ENCODE measurements at places on chromosomes 11 and 22.

- DNase-seq = no peak
Observed at GRCh38 chr11:109075976-109076375, 346.0 kb upstream of the C11orf87 start.

DNA sequence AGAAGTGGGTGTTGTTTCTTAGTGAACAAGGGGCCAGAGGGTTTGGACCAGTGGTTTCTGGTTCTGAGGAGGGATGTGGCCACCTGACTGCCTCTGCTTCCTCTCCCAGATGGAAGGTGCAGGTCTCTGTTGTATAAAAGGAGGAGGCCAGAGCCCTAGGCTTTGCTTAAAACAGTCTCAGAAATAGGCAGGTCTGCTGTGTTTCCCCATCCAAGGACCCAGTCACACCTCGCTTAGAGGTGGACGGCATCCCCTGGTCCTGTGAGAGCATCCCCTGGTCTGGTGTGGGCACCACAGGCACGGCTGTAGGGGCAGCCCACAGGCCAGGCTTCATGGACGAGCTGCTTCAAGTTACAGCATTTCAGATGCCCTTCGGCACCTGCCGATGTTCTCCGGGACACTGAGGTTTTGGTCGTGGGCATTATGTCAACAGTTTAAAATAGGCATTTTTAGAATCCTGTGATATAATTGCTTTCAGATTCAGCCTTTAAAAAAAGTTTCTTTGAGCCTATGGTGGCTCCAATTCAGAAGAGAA, 45.7 kb upstream of the SHANK2 start:
- no peak for DNase-seq

DNA sequence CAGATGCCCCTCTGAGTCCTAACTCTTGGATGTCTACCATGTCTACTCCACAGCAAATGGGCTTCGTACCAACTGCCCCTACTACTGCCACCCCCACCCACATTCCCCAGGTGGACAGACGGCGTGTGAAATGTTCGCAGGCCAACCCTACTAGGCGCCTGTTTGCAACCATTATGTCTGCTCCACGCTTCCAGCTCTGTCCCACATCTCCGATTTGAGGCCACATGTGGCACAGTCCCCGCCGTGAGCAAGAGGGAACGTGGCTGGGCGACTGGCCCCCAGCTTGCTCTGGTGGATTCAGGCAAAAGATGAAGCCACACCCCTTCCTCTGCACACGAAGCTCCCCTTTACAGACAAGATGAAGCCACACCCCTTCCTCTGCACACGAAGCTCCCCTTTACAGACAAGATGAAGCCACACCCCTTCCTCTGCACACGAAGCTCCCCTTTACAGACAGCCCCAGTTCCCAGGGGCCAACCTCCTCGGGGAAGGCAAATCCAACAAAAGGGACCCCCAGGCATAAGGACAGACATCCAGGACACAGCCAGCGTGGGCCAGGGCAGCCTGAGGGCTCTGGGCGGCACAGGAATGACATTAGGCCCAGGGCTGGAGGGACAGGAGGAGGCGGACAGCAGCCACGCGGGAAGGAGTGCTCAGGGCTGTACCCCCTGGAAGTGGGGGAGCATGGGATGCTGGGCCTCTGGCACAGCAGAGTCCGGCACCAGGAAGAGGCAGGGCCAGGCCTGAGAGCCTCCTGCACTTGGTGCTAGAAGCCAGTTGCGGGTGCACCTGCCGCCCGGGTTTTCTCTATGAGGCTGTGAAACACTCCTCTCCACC, 106.2 kb downstream of the SHANK2 start:
- DNase-seq = no peak

- DNase-seq = no peak
Observed at GRCh38 chr22:22879675-22880155, 7.9 kb upstream of the IGLL5 start.

DNA sequence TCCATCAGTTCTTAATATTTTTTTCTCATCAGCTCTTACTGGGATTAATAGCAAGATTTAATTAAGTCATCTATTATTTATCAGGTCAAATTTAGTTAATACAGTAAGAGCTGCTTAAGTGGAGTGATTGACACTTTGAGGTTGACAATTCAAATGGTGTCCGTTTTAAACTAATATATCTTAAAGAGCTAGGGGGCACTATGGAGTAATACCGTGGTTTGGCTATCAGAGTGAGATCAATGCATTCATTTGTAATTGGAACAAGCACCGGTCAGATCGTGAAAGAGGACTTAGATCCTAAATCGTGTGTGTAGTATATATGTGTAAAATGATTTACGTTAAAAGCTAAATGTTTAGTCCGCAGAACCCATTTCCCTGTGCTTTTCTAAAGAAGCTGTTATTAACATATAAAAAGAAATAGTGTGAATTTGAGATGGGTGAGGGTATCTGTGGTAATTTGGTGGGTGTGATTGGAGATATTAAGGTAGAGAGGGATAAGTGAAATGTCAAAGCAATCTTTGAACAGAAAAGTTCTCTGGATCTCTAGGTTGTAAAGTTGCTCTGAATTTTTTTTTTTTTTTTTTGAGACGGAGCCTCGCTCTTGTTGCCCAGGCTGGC, 2.3 kb downstream of the SIK2 start:
- peak; percentile 78 for DNase-seq

GRCh38 chr11:78065203-78065602, 1.5 kb downstream of the THRSP start:
- no peak for DNase-seq

DNA sequence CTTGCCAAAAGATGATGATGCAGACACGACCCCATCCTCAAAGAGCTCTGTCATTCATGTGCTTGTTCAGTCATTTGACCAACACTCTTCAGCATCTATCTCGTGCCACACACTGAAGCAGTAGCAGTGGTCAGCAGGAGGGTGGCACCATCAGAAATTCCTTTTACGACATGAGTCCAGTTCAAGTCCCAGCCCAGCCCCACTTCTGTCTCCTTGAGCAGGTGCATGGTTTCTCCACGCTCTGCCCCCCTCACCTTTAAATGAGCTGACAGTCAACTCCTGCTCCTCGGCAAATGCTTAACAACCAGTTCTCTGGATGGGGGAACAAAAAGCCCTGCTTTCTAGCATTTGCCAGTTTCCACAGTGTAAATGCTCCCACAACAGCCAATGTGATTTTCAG, 60.9 kb downstream of the SYN3 start:
- DNase-seq = no peak

DNA sequence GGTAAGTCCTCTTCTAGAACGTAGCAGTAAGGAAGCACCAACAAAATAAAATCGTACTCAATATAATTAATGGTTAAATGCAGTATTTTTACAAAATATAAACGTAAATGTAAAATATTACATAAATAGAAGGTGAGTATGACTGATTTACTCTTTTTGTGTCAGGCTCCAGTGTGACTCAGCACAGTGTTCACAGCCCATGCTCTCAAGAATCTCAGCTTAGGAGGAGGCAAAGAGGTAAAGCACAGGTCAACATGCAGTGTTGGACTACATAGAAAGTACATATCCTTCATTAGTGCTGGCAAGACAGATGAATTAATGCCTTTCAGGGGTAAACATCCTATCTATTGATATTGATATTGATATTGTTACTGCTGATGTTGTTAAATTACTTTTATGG, 2050.6 kb upstream of the RAG2 start:
- no peak for DNase-seq

DNA sequence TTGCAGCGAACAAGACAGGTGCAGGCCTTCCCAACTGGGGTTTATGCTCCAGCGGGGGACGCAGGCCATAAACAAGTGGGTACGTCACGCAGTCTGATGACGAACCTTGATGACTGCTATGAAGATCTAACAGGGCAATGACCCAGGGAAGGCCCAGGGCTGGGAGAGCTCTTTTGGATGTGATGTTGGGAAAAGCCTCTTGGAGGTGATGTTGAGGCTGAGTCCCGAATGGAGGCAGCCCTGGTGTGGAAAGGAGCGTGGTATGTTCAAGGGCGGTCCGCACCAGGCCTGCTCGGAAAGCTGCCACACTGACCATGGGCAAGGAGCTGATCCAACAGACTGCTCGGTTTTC, 5.8 kb downstream of the FADS2 start:
- DNase-seq = no peak

- DNase-seq = no peak
Observed at GRCh38 chr11:71212871-71213559, 39.4 kb downstream of the SHANK2 start.

GRCh38 chr22:29702931-29703501, 16.8 kb upstream of the CABP7 start:
- peak; percentile 94 for DNase-seq

DNA sequence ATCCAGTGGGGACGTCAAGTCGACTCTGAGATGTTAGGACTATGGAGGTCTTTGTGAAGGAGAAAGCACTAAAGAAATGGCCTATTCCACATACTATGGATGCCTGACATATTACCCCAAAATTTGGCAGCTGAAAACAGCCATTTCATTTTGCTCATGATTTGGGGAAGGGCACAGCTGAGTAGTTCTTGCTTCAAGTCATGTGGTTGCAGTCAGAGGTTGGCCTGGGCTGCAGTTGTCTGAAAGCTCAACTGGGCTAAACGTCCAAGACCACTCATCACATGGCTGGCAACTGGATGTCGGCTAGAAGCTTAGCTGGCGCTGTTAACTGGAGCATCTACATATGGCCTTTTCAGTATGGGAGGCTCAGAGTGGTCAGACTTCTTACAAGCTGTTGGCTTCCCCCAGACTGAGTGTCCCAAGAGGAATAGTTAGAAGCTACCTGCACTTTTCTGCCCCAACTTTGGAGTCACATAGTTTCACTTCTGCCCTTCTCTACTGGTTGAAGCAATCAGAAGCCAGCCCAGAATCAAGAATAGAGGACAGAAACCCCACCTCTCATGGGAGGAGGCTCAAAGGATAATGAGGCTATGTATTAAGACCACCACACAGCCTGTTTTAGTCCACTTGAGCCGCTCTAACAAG, 14.1 kb downstream of the SLC35C1 start:
- no peak for DNase-seq

GRCh38 chr11:37108436-37109285, 510.6 kb upstream of the RAG2 start:
- DNase-seq = no peak

GRCh38 chr11:2376751-2377451, at the start of gene CD81:
Gene CD81, plus strand, starts transcription at chr11:2377310. Its CDS starts 240 bp downstream, at chr11:2377550.
- DNase-seq = peak; percentile 66

DNA sequence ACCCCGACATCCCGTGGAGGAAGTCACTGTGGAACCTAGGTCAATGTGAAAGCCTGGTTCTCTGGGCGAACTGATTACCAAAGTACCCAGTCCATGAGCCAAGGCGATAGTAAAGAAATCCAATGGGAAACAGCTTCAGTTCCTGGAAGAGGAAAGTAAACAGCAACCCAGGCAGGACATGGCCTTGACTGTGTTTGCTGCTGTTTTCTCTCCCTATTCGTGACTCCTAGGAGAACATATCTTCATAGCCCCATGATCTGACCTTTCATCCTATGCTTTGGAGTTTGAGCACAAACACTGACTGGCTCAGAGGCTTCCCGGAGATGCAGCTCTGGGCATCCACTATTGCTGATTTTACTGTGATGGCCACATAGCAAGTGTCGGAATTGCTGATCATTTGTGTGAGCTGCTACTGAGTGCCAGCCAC, 45.1 kb downstream of the LRFN4 start:
- no peak for DNase-seq

DNA sequence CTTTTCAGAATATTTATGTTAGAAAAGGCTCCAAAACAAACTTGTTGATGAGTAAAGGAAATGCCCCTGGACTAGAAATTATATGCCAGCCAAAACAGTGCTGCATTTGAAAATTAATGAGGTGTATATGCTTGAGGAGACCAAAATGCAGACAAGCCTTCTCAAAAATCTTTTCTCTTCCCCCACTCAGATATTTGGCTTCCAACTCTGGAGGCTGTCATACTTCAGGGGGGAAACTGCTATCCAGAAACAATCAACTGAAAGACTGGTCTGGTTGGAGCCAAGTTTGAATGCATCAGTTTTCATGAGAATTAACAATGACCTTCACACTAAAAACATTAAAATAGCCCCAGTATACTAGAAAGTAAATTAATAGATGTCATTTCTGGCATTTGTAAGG, 98.2 kb downstream of the SGSM3 start:
- DNase-seq = no peak

DNA sequence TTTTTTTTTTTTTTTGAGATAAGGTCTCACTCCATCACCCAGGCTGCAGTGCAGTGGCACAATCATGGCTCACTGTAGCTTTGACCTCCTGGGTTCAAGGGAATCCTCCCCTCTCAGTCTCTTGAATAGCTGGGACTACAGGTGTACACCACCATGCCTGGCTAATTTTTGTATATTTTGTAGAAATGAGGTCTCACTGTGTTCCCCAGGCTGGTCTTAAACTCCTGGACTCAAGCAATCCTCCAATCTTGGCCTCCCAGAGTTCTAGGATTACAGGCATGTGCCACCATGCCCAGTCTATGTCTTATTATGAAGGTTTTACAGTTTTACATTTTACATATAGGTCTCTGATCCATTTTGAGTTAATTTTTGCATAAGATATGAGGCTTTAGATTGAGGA, 20.4 kb upstream of the MAPK1 start:
- DNase-seq = no peak

- no peak for DNase-seq
Observed at GRCh38 chr11:6110011-6110410, 2.5 kb downstream of the OR56B4 start.

DNA sequence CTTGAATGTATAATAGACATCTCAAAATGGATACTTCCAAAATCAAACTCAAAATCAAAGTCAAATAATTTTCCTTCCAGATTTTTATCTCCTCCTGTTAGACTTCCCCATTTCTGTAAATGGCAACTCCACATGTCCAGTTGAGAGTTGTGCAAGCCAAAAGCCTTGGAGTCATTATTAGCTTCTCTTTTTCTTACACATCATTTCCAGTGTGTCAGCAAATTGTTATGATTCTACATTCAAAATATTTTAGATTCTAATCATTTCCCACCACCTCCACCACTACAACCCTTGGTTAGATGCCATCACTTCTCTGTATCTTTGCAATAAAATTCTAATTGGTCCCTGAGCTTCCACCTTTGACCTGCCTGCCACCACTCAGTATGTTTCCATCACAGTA, 155.7 kb downstream of the CNTN5 start:
- DNase-seq = no peak

DNA sequence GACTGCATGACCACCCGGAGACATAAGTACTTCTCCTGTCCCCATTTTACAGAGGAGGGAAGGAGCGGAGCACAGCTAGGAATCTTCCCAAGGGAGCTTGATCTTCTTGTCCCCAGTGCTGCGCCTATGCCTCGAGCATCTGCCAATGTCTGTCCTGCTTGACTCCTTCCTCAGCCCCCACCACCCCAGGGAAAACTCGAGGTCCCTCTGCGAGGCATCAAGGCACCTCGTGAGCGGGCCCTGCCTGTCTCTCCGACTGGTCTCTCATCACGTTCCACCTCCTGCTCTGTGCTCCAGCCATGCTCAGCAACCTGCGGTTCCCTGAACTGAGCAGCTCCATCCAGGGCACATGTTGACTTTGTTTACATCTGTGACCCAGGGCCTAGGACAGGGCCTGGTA, 2.5 kb downstream of the NCF4 start:
- no peak for DNase-seq

GRCh38 chr11:108405706-108406105, 61.6 kb downstream of the C11orf65 start:
- DNase-seq = no peak

DNA sequence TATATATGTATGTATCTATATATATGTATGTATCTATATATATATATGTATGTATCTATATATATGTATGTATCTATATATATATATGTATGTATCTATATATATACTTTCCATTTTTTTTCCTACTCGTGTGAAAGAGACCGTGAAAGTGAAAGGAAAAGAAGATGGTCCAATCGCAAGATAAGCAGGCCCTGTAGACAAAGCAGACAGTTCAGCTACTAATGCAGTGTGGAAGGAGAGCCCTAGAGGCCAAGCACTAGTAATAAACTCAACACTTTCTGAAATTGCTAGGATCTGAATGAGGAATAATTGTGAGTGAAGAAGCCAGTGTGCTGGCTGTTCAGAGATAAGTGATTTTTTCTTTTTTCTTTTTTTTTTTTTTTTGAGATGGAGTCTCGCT, 47.2 kb downstream of the MCHR1 start:
- peak; percentile 66 for DNase-seq
